Right renal cortex interstitium (tissue), 3 donors: ENCODE measurements at places on chromosomes 2 and 18. TPM values are rescaled to one million over a fixed set of nuclear protein-coding genes. Genes with fewer than 3 reads are reported as not detected.

The UGT1A3 gene
- polyA plus RNA-seq: not detected

The CASP8 gene
- polyA plus RNA-seq: 15.2 TPM

The CD8B gene
- polyA plus RNA-seq: 0.61 TPM

- no peak for DNase-seq
Observed at GRCh38 chr2:98692090-98693054, 38.6 kb downstream of the MGAT4A start.

DNA sequence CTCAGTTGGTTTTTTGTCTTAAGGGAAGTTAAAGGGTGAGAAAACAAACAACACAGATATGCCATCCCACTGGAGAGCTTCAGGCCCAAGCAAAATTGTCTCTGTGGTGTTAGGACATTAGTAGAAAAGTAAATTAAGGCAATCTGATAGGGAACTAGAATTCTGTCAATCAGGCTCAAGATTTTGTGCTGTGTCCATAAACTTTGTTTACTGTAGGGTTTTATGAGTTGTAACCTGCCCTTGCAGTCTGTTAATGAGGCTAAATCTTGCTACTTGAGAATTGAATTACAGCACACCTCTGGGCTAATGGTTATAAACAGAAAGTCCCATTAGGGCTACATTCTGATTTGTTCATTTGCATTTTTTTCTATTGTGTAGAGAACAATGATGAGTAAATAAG, 78.0 kb upstream of the OTX1 start:
- no peak for DNase-seq

GRCh38 chr18:9869715-9870430, 15.9 kb upstream of the TXNDC2 start:
- no peak for DNase-seq
